ENCODE measurements at places on chromosomes 7 and 10.

DNA sequence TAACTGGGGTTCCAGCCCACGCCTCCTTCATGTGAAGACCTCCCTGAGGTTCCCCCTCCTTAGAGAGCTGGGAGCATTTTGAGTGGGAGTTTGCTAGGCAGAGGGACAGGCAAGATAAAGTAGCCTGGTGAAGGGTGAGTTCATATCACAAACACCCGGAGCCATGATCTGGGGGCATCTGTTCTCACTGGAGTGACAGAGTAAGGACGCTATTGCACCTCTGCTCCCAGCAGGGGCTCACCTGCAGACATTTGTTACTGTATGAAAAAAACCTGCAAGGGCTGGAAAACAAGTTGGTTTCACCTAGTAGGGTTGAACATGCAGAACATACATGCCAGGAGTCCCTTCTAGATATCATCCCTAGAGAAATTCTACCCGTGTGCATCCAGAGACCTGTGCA is 88.4 kb downstream of the CARD11 start:
- no peak for DNase-seq

DNA sequence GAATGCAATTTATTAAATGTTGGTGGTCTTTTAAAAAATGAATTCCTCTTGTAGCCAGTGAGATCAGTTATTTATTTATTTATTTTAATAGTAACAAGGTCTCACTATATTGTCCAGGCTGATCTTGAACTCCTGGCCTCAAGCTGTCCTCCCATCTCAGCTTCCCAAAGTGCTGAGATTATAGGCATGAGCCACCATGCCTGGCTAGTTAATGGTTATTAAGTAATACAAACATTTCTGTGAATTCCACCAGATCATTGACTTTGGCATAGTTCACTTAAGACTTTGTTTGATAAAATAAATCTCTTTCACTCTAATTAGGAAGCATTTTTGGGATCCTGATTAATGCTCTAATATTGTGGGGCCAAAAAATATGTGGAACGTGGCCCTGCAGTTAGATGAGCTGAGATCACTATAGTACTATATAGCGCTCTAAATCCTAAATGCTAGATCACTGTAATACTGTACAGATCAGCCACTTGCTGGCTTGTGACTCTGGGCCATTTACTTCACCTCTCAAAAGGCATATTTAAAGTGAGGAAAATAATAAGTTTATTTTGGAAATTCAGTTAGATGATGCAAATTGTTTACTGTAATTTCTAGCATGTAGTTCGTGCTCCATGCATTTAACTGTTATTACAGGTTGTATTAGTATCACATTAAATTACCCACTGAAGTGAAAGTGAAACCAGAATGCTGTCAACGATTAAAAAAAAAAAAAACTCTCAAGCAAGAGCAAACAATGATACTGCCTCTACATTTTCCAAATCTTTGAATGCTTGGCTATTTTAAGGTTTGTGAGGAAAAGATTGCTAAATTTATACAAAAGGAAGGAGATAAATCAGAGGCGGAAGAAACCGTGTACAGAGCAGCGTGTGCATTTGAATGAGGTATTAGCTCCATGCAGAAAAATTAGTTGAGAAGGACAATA is 15.9 kb upstream of the FAS start:
- DNase-seq = no peak

GRCh38 chr7:24440892-24441291 is 132.4 kb upstream of the PALS2 start:
- DNase-seq = no peak

DNA sequence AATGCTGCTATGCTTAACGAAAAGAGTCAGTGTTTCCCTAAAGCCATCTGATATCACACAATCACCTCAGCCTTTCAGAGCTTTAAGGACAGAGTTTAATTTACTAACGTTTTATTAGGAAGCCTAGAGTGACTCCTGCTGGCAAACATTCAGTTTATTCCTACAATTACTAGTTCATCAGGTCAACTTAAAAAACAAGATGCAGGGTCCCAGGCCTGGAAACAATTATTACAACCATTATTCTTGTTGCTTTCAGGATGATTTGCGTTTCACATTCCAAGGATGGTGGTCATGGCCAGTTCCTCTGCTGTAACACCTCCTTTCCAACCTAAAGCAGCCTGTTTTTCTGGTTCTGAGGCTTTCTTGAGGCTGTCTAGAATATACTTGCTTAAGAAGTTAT is 1.5 kb upstream of the FAM53B start:
- no peak for DNase-seq

- DNase-seq = no peak
Observed at GRCh38 chr7:137633133-137633532, 213.6 kb downstream of the DGKI start.
